ENCODE measurements at places on chromosomes 1 and 21.
A peak's percentile ranks its signal among the peaks of the same experiment; 100 is the strongest.

DNA sequence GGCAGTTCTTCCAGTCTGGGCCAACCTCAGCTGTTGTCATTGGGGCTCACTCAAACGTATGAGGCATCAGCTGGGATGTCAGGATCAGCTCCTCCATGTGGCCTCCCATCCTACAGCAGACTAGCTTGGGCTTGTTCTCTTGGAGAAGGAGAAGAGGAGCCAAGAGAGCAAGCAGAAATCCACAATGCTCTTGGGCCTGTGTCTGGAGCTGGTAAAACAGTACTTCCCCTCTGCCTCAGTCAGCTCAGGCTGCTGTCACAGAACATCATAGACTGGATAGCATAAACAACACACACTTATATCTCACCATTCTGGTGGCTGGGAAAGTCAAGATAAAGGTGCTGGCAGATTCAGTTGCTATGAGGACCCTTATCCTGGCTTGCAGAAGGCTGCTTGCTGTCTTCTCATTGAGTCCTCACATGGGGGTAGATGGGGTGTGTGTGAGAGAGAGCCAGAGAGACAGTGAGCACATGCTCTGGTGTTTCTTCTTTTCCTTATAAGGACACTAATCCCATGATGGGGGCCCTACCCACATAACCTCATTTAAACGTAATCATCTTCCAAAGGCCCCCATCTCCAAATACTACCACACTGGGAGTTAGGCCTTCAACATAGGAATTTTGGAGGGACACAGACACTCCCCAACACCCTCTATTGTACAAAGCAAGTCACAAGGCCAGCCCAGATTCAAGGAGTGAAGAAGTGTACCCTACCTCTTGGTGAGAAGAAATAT lies 16.3 kb upstream of the DNAJC6 start:
- no peak for DNase-seq

GRCh38 chr1:53576381-53576801 lies 117.2 kb downstream of the DMRTB1 start:
- DNase-seq: no peak

- DNase-seq: peak; percentile 84
Observed at GRCh38 chr1:223258751-223259198, 105.2 kb downstream of the SUSD4 start.

DNA sequence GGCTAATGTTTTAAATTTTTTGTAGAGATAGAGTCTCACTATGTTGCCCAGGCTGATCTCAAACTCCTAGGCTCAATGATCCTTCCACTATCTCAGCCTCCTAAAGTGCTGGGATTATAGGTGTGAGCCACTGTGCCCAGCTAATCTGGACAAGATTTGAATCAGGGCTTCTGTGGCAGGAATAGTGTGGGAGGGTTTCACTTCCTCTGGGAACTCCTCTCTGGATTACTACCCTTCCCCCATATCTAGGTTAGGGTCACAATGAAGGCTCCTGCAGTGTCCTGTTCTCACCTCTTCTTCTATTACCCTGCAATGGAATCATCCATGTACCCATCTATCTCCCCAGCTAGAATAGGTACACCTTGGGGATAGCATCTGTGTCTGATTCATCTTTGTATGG lies 133.6 kb upstream of the RAB4A start:
- no peak for DNase-seq

DNA sequence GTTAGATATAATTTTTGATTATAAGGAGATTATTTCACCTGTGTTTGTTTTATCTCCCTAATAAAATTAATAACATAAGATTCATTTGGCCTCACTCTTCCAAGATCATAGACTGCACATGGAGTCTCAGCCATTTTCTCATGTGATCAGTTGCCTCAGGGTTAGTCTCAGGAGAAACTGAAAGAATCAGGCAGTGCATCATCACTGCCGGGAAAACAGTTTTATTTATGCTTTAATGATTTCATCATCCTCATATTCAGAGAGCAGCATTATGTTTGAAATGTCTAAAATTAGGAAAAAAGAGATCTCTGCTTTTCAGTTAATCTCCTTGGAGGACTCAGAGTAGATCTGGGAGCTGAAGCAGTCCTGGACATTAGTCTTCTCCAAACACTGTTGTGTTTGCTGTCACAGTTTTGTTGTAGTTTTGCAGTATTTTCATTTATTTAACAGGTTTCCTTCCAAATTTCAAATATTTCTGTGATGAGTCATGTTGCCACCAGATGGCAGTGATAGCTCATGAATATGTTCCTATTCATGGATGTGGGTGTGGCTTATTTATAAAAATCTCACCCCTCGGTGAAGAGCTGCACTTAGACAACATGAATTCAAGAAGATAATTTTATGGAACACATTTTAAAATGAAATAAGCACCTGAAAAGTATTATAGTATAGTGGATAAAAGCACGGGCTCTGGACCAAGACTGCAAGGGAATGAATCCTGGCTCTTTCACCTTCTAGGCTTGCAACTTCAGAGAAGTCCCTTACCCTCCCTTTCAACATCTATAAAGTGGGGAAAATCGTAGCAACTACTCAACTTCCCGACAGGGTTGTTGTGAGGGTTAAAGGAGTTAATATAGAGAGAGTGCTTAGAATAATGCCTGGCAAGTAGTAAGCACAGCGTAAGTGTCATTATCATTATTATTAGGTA lies 31.2 kb downstream of the CHD1L start:
- peak; percentile 89 for DNase-seq

Data from amniotic epithelial cell (primary cell).